Activated T-cell treated with anti-CD3 and anti-CD28 coated beads for 48 hours (primary cell): ENCODE measurements at places on chromosomes 1 and 21.

DNA sequence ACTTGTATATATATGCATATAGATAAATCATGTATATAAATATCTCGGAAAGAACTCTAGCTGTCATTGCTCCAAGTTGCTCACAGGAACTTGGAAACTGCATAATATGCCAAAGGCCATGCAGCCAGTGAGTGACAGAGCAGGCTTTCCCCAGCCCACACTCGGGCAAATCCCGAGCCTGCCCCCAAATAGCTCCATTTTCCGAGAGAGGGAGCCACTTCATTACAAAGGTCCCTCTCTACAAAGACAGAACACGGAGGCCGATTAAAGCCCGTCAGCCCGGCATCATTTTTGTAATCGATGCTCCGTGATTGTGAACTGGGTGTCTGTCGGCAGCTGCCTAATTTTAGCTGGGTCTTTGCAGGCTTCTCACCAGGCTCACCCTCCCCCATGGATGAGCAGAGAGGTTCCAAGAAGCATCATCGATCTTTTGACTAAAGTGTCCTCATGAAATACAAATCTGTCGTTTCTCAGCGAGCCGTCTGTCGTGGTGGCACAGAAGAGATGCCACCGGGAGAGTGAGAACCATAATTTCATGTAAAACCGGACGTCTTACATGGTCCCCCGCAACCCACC is 663.9 kb downstream of the PTPRU start:
- no peak for DNase-seq

DNA sequence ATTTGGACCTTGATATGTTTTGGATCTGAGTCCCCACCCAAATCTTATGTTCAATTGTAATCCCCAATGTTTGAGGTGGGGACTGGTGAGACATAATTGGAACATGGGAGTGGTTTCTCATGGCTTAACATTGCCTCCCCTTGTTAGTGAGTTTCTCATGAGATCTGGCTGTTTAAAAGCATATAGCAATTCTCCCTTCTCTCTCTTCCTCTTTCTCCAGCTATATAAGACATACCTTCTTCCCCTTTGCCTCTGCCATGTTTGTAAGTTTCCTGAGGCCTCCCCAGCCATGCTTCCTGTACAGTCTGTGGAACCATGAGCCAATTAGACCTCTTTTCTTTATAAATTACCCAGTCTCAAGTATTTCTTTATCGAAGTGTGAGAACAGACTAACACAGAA is 692.4 kb downstream of the KCNT2 start:
- no peak for DNase-seq

GRCh38 chr1:87983841-87984240 is 655.2 kb downstream of the LMO4 start:
- DNase-seq: no peak

- no peak for DNase-seq
These were observed 11.1 kb downstream of the EIF4G3 start for GRCh38 chr1:21165646-21166045.

DNA sequence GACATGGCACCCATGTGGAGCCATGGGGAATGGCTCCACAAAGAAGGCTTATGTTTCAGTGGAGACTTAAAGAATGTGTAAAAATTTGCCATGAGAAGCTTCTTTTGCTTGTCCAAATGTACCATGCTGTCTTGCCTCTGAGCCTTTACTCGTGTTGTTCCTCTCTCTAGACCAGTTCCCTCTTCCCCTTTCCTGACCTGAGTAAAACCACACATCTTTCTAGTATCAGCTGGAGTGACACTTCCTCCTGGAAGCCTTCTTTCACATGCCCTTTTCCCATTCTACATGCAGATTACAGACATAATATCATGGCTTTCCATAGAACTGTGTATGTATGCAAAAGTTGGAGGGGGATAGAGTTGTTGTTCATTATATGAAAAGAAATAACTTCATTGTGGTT is 13.6 kb upstream of the GPX7 start:
- no peak for DNase-seq

- DNase-seq: no peak
These were observed 419.4 kb downstream of the GPATCH2 start for GRCh38 chr1:217211486-217211885.

GRCh38 chr1:226549937-226550671 is 1.5 kb downstream of the STUM start:
- DNase-seq: peak; percentile 9

DNA sequence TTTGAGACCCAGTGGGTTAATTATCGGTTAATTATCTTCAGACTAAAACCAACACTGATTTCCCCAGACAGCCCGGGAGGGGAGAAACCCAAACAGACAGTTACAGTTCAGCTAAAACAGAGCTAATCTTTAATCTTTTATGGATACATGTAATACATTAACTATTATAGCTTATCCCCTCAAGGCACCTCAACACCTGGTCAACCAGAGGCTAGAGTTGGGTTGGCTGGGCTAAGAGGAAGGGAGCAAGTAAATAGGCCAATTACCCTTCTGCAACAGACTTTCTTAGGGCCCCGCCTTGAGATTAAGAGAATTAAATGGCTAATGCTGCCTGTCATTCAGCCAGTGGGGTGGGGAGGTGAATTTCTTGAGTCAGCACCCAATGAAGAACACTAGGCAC is 6.6 kb upstream of the MED18 start:
- DNase-seq: no peak

- no peak for DNase-seq
These were observed 16.1 kb upstream of the KLHDC7A start for GRCh38 chr1:18464665-18465050.

DNA sequence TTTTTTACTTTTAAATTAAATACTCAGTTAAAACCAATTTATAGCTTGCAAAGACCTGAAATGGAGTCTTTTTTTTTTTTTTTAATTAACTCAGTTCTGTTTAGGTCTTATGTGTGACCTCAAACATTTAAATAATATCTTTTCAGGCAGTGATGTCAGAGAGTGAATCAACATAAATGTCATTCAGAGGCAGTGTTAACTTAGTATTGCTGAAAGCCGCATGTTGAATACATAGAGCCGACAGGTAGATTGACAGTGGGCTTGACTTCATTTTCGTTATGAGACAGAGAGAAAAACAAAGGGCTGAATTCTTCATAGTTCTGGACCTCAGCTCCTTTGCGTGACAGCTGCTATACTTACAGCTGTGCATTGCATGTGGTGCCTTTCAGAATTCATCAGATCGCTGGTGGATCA is 51.5 kb downstream of the PRDM2 start:
- no peak for DNase-seq

GRCh38 chr1:44501047-44501890 is 96.2 kb downstream of the RNF220 start:
- no peak for DNase-seq

- DNase-seq: no peak
These were observed 94.7 kb upstream of the GADD45A start for GRCh38 chr1:67590329-67590728.
